ENCODE measurements at places on chromosomes 2 and 18. TPM values are rescaled to one million over a fixed set of nuclear protein-coding genes. Genes with fewer than 3 reads are reported as not detected.

Gene MAP3K19
- not detected for total RNA-seq

Gene CDH2
- 10.5 TPM for total RNA-seq

Gene IL1R2
- total RNA-seq: 0.79 TPM

Gene ZSWIM2
- total RNA-seq: not detected

Gene NT5C1B
- total RNA-seq: not detected

Gene SF3B1
- total RNA-seq: 181 TPM

Gene SLC4A3
- total RNA-seq: 2.0 TPM

Gene AP1S3
- 1.6 TPM for total RNA-seq

Gene REG3A
- total RNA-seq: not detected

Gene PDIA6
- 399 TPM for total RNA-seq

Gene RSAD2
- total RNA-seq: under 0.01 TPM

Gene PTGR3
- 6.5 TPM for total RNA-seq

Gene CIB4
- not detected for total RNA-seq

Gene BCL2
- total RNA-seq: 0.86 TPM

Gene TEKT4
- total RNA-seq: not detected

Gene ATOH8
- total RNA-seq: 29.5 TPM

Gene LYG1
- 0.16 TPM for total RNA-seq

Gene PSMA8
- not detected for total RNA-seq

Gene RGPD4
- total RNA-seq: not detected

Gene C2orf66
- under 0.01 TPM for total RNA-seq

Gene MEMO1
- total RNA-seq: 20.8 TPM

Gene FBXO15
- 0.79 TPM for total RNA-seq

Gene PIAS2
- 17.7 TPM for total RNA-seq

Gene GAREM2
- 0.47 TPM for total RNA-seq

Gene IL36A
- total RNA-seq: not detected

Gene DUSP2
- total RNA-seq: 0.94 TPM

Gene PLA2R1
- total RNA-seq: 13.6 TPM

Gene ACVR1C
- 0.43 TPM for total RNA-seq

Gene STARD6
- total RNA-seq: 0.17 TPM

Gene NEU2
- not detected for total RNA-seq

Gene TLX2
- total RNA-seq: 1.4 TPM

Gene FEV
- total RNA-seq: not detected

Gene TGFA
- total RNA-seq: not detected

Gene SYT4
- total RNA-seq: not detected

Gene C1QL2
- total RNA-seq: not detected

Gene KRCC1
- 8.6 TPM for total RNA-seq

Gene CNTNAP5
- not detected for total RNA-seq

Gene MCEE
- 23.8 TPM for total RNA-seq

Gene HYCC2
- total RNA-seq: 7.4 TPM

Gene ADGRF3
- not detected for total RNA-seq

Gene MDH1B
- total RNA-seq: 3.2 TPM

Gene SCYGR4
- not detected for total RNA-seq

Gene INHA
- total RNA-seq: 0.26 TPM

Gene TMEFF2
- total RNA-seq: 2.2 TPM

Gene NETO1
- total RNA-seq: not detected

Gene RALB
- total RNA-seq: 65.7 TPM

Gene ERMN
- total RNA-seq: not detected

Gene SPATA3
- total RNA-seq: not detected

Gene CREG2
- total RNA-seq: 0.26 TPM

Gene SKOR2
- total RNA-seq: not detected

Gene CCDC85A
- not detected for total RNA-seq
